ENCODE measurements at places on chromosomes 11 and 22.

DNA sequence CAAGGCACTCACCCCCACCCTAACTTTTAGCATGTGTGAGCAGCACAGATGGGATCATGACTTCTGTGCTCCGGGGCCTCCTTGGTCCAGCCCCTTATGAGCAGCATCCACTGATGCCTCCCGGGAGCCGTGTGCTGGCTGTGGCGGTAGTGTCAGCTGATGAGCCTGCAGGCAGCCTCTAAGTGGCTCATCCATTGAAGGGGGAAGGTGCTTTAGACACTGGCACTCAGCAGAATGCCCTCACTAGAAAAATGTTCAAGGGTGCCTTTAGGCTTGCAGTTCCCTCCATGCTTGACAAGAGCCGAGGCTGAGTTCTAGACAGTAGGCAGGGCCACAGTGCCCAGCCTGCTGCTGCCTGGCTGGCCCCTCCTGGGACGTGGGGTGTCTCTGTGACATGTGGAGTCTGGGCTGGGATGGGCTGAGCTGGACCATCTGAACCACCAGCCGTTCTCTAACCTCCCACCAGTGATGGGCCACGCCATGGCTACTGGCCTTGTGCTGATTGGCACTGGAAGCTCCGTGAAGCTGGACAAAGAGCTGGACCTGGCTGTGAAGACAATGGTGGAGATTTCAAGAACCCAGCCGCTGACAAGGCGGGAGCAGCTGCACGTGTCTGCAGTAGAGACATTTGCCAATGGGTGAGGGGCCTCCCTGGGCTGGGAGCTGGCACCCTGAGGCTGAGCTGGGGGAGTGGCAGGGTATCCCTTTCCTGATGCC lies 5.8 kb downstream of the TTC38 start:
- no peak for DNase-seq

DNA sequence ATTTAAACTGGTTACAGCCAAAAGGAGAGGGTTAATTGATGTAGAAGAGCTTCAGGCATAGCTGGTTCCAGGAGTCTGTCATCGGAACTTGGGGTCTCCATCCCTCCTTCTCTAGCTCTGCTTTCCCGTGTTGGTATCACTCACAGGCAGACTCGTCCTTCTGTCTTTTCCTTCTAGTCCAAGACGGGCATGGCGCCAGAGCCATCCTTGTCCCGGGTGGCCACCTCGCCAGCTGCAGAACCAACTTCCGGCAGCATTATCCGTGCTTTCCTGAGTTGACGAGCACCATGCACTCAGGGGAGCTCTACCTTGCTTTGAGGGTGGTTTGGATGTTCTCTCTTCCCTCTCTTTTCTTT lies 14.7 kb downstream of the LINC01488 start:
- DNase-seq: no peak

DNA sequence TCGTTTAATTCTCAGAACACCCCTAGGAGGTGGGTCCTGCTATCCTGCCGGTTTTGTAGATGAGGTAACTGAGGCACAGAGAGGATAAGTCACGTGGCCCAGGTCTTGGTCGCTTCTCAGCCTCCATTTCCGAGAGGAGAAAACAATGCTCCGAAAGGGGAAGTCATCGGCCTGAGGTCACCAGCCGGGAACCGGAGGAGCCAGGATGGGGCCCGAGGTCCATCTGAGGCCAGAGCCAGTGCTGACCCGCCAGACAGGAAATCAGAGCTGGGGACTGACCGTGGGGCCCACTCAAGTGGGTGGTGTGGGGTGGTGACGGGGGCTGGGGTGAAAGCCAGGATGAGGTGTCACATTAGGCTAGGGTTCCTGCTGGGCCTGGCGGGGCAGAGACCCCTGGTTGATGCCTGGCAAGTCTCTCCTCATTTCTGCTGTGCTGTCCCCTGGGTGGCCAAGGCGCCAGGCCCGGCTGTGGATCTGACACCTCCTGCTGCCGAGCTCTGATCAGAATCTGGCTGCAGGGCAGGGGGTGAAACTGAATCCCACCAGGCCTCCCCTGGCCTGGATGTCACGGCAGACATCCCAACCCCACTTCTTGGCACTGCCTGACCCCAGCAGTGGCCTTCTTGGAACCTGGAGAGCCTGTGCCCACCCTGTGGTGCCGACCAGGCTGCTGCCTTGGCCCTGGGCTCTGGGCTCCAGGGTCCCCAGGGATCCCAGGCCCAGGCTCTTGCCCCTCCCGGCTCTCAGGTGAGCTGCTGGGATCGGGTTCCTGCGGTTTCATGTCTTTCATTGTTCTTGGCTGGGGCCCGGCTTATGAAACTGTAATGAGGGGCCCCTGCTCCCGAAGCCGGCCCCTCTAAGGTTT lies 12.0 kb downstream of the TRIOBP start:
- DNase-seq: no peak

DNA sequence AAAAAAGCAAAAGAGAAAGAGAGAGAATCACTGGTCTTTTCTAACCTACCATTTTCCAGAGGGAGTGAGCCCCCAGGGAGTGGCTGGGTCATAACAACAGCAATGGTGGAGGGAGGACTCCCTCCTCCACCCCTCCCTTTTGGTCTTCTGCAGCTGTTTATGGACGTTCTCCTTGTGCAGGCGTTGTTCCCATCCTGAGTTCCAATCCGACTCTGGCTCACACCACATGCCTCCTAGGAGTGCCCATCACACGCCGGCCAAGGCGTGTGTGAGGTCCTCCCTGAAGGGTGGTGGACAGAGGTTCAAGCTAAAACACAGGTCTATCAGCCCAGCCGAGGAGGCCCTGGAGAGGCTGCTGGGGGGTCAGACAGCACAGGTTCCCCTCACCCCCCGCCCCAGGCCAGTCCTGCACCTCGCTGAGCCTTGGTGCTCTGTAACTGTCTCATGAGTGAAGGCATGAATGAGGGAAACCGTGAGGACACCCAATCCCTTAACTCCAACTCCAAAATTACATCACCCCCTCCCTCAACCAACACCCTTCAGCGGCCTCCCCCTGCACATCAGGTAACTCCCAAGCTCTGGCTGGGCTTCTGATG lies 29.4 kb downstream of the IFT27 start:
- peak; percentile 3 for DNase-seq

DNA sequence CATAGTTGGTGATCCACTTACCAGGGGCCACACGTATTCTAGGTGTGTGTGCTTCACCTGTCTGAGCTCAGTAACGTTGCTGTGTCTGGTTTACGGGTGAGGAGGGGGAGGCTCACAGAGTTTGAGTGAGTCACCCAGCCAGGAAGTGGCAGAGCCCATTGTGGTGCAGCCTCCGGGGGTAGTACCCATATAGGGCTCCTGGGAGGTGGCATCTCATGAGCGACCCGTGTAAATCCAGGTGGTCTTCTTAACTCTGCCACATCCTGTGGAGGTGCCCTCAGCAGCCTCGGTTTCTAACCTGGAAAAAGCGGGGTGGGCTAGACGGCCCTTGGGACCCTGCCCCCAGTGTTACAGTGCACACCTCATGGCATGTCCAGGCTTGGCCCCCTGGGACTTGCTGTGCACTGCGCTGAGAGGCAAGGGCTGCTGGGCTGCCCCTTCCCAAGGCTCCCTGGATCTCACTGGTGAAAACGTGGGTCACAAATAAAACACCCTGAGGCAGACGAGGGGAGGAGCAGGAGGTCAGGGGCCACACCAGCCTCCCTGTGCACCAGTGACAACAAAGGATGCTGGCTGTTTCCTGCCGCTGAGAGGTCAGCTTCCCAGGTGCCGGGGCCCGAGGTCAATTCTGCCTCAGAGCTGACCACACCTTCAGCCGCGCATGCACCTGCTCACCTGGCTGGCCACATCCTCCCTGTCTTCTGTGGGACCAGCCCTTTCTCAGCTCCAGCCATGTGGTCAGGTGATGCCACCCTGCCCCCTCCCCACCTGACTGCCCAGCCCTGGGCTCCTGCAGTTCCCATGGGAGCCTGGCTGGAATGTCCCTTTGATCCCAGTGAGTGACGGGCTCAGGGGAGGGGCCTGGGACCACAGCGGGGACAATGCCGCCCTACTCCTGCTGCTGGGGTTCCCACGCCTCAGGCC lies 305.1 kb downstream of the CTTN start:
- no peak for DNase-seq

- DNase-seq: no peak
These were observed 378.8 kb downstream of the DCDC1 start for GRCh38 chr11:30990625-30991296.

DNA sequence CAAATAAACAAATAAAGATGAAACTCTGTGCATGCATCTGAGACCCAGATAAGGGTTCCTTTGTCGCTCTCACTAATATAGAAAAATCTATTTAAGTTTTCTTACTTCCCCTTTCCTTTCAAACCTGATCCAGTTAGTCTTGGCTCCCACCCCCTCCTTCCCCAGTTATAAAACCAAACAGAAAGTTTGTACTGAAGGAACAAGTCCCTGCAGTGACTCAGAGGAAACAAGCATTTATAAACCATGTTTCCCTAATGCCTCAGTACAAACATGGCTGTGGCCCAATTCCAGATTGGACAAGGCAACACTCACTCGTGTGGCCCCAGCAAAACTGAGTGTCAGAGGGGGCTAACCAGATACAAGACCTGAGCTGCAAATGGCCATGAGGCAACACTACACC lies 65.5 kb upstream of the ARHGAP20 start:
- no peak for DNase-seq

- no peak for DNase-seq
These were observed 600.4 kb upstream of the CADM1 start for GRCh38 chr11:116104498-116105174.

DNA sequence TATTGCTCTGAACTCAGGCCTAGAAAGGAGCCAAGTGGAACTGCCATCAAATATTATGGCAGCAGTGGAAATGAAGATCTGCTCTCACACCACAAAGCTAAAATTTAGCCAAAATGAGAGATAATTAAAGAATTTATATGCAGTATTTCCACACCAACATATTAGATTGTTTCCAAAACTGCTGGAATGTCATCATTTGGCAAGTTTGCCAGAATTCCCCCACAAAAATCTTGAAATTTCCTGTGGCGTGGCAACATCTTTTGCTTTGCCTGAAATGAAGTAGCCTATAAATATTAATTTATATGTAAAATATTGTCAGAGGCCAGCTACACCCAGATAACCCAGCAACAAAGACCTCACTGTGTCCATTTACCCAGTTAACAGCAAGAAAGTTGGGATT lies 13.8 kb downstream of the C11orf71 start:
- DNase-seq: no peak

- DNase-seq: no peak
These were observed 11.2 kb upstream of the DGKZ start for GRCh38 chr11:46335890-46336562.
